T1000 (cell line): ENCODE measurements at places on chromosomes 4 and X.

DNA sequence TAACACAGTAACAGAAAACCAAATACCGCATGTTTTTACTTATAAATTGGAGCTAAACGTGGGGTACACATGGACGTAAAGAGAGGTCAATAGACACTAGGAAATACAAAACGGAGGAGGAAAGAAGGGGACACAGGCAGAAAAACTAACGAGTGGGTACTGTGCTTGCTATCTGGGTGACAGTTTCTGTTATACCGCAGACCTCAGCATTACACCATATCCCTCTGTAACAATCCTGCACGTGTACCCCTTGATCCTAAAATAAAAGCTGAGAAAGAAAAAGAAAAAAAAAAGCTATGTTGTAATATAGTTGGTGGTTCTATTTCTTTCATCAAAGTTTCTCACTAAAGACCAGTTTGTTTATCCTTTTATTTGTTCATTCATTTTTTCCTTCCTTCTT lies 47.9 kb upstream of the UNC5C start:
- no peak for DNase-seq

GRCh38 chrX:38363046-38363445 lies 10.6 kb downstream of the OTC start:
- no peak for DNase-seq

DNA sequence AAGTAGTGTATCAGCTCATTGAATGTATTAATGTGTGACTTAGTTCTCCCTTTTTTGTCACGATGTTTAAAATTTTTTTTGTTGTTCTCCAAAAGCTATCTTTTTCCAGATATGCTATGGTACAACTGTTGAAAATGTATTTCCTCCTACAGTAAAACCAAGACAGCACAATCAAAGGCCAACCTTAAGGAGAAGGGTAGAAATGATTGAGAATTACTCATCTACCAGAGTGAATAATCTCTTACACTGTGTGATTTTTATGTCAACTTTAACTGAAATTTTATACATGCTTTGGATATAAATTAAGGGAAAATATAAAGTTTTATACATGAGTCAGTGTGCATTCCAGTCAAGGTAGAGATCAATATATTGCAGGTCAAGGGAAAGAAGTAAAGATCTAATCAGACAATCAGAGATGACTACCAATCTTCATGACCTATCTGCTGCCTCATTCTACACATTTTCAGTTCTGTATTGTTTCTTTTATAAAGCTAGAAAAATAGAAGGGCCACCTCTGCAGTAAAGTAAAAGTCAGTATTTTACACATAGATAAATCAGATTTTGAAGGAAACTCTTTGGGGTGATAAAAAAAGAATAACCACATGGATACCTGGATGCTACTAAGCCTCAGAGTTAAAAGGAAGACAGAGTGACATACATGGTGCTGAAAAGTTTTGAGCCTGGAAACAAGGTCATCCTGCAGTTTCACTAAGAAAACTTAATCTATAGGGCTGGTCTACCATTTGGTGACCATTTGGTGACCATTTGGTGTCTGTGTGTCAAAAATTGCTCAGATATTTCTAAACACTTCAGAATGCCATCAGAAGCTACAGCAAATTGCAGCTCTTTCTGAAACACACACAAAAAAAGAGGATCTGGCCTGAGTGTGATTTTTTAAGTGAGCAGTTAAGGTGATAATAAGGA lies 1.6 kb downstream of the FAM13A start:
- no peak for DNase-seq

GRCh38 chr4:153486281-153487151 lies 20.4 kb downstream of the TMEM131L start:
- DNase-seq, result no peak

DNA sequence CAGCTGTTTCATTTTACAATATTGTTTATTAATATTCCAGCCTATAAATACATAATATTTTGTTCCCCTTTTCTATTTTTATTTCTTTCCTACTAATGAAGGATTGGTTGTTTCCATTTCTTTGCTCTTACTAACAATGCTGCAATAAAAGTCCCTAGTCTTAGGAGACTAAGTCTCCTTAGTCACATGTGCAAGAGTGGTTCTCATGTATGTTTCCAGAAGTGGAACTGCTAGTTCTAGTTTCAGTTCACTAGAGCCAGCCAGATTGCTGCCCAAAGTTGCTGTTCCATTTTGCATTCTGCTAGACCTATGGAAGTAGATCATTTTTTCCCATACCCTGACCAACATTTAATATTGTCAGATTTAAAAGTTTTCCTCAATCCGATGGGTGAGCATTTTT lies 44.3 kb downstream of the CNGA1 start:
- DNase-seq, result no peak

DNA sequence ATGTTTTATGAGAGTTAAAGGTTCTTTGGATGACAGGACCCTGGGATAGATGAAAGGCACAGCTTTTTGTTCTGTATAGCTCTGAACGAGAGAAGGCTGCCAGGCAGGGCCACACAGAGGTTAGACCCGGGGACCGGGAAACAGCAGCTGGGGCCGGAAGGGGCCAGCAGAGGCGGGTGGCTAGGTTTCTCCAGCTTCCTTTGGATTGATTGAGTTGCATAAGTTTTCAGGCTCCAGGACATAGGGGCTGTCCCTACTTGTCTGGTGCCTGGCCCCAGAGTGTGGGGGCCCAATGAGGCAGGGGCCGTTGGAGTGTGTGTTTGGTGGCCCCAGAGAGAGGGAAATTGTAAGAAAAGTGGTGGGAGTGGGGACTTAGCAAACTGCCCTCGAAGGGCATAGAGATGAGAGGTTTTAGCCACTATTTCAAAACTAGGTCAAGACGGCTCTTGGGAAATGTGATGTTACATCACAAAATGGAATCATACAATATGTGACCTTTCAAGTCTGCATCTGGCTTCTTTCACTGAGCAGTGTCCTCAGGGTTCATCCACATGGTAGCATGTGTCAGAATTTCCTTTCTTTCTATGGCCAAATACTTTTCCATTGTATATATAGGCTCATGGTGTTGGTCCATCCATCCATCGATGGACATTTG lies 3.7 kb downstream of the ZFP92 start:
- no peak for DNase-seq

- DNase-seq, result no peak
Observed at GRCh38 chr4:116881077-116881476, 204.3 kb downstream of the TRAM1L1 start.

DNA sequence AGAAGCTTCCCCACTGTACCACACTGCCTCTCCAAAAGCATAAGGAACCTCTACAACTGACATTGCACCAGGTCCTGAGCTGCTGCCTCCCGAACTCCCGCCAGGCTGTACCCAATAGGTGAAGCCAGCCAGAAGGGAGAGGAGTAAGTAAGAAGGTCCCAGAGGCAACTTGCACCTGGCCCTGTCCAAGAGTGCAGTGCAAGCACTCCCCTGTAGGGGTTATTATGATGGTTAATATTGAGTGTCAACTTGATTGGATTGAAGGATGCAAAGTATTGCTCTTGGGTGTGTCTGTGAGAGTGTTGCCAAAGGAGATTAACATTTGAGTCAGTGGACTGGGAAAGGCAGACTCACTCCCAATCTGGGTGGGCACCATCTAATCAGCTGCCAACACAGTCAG lies 879.3 kb upstream of the SLIT2 start:
- no peak for DNase-seq

- DNase-seq, result no peak
Observed at GRCh38 chrX:12881914-12882313, 15.0 kb downstream of the TLR7 start.

DNA sequence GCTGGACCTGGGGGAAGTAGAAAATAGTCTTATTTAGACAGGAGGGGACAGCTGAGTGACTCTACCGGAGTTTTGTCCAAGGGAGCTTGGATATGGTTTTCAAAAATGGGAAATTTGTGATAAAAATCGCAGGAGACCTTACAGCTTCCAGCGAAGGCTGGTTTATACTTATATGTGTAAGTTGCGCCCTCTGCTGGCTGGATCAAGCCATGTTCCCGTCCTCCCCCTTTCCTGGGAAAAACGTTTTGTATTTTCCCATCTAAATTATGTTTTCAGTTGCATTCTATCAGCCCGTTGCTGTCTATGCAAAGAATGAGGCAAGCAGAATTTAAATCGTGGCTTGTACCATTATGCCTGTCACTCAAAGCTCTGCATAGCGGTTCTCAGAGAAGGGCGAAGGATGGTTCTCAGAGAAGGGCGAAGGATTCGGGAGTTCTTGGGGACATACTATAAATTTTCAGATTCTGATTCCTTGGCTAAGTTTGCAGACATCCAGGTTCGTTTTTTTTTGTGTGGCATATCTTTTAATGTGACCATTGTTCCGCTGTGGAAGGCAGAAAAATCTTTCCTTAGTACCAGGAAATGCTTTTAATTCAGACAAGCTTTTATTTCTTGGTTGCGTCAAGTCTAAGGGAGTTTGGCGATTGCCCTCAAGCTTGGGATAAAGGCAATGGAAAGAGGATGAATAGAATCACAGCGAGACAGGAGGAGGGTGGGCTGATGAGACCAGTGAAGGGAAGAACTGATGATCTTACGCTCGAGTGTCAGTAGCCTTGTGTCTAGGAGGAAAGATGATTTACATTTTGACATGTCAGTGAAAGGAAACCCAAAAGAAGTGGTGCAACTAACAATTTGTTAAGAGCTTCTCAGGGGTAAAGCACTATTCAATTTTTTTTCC lies 128.5 kb upstream of the ARX start:
- no peak for DNase-seq

GRCh38 chrX:144627947-144628346 lies 619.4 kb upstream of the SPANXN1 start:
- DNase-seq, result no peak

- no peak for DNase-seq
Observed at GRCh38 chr4:54234497-54235205, 5.6 kb downstream of the PDGFRA start.

- no peak for DNase-seq
Observed at GRCh38 chrX:24696294-24696693, 2.6 kb downstream of the POLA1 start.

GRCh38 chr4:46389301-46389775 lies 590 bp downstream of the GABRA2 start:
- DNase-seq, result no peak

- DNase-seq, result no peak
Observed at GRCh38 chr4:40905414-40905813, 155.7 kb downstream of the NSUN7 start.

- DNase-seq, result no peak
Observed at GRCh38 chrX:2188330-2188792, 312.4 kb downstream of the DHRSX start.

DNA sequence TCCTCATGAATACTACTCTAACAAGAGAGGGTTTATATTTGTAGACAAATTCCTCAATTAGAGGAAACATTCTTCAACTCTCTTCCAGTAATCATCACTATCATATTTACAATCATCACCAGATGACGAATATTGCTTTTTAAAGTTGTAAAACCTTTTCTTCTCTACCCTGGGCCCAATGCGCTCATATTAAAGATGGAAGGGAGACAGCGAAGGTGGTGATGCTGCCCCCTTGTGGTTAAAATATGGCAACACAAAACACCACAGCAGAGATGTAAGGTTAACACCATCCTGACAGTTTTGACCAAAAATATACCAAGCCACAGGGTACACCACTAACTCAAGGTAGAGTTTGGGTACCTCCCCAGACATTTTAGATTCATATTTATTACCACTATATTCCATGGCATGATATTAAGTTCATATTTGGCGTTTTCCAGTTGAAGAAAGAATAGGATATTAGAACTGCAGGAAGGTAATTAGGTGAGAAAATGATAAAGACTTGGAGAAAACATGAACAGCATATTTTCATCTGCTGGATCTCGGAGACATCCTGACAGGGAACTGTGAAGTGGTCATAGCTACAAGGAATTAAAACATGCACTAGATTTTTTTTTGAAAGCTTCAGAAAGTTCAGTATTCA lies 72.8 kb downstream of the SLC9A7 start:
- peak; percentile 5 for DNase-seq

- DNase-seq, result no peak
Observed at GRCh38 chr4:478373-478772, 20.6 kb downstream of the ZNF721 start.

- DNase-seq, result no peak
Observed at GRCh38 chr4:152896811-152897210, 39.3 kb upstream of the FHDC1 start.

GRCh38 chr4:37693450-37694190 lies 7.4 kb upstream of the RELL1 start:
- DNase-seq, result peak; percentile 73

DNA sequence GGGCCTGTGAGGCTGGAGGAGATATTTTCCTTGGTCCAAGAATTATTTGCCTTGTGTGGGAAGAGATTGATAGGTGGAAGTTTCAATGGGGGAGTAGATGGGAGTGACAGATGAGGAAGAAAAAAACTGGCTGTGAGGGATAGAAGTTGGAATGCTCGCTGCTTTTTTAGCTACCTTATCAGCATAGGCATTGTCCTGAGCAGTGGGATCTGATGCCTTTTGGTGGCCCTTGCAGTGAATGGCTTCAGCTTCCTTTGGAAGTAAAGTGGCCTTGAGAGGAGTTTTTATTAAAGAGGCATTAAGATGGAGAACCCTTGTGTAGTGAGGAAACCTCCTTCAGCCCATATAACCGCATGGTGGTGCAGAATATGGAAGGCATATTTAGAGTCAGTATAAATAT lies 16.0 kb downstream of the KLKB1 start:
- no peak for DNase-seq

- no peak for DNase-seq
Observed at GRCh38 chrX:3748052-3748559, 34.7 kb upstream of the PRKX start.

DNA sequence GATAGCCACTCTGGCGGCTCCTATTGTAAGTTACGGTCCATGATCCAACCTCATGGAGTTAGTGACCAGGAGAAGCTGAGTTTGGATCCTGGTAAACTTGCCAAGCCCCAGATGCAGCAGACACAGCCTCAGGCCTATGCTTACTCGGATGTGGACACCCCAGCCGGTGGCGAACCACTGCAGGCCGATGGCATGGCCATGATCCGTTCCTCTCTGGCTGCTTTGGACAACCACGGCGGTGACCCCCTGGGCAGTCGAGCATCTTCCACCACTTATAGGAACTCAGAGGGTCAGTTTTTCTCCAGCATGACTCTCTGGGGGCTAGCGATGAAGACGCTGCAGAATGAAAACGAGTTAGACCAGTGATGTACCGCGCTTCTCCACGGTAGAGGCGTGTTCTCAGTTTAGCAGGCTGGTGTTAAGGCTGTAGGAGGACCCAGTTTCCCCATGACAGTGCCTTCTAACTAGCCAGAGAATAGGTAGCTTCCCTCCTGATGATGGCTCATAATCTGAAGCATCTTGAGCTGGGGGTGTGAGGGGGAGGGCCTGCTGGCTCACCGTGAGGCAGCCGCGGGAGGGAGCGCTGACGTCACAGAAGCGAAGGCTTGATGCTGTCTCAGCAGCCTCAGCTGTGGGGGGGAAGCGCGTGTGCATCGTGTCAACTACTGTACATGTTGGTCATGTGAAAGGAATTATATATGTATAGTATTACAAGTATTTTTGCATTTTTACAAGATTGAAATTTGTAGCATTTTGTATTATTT lies 31.1 kb downstream of the ZBTB49 start:
- DNase-seq, result no peak

DNA sequence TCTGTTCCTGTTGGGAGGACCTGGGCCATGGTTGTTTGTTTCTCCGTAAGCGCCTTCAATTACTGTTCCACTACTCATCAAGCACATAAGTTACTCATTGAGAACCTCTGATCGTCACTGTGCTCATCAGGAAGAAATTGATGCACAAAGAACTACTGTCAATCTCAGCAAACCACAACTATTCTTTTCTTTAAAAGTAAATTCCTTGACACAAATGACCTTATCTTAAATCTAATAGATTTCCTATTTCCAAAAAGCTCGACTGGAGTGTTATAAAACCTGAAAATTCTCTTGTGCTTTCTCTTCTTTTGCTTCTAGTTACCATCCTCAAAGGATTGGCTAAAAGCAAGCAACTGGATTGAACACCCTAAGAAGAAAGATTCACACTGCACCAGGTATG lies at the start of gene MUC7:
Gene MUC7, plus strand, starts transcription at position 301 of the 400 bp plus-strand sequence. CDS start 1,825 bp downstream, outside the sequence.
- no peak for DNase-seq
